ENCODE measurements at places on chromosomes 4 and X.

DNA sequence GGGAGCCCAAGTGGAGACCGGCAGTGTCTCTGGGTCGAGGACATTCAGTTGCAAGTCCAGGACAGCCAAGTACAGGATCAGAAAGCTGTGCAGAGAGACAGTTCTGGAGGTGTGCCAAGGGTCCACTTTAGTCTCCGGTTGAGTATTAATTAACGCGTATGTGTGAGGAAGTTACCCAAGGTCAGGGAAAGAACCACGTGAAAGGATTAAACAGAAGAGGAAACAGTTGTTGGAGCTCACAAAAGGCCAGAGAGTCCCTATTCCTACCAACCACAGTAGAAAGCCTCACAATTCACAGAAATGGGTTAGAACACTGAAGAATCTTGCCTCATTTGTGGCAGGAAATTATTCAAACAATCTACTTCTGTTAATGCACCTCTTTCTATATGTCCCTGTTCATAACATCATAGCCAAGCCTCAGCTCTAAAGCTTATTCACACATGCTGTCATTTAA, 17.9 kb upstream of the NSUN7 start:
- DNase-seq = no peak

DNA sequence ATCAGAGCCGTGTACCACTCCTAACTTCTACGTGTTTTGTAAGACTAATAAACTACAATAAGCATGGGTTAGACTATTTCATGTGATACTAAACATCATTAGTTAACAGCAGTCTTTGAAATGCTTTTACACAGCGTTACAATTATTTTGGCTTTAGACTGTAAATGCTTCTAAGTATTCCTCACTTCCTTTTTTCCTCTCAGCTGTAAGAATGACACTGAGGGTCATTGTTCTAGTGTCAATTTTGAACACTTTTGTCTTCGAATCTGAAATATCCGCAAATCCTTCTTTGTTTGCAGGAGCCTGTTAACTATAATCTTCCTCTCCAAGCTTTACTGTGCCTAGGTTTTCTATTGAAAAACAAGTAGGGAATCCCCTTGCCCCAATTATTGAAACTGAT, 1.5 kb downstream of the ABCE1 start:
- DNase-seq = peak; percentile 4

- DNase-seq = peak; percentile 53
These were observed 88.5 kb upstream of the NOCT start for GRCh38 chr4:138927072-138927471.

DNA sequence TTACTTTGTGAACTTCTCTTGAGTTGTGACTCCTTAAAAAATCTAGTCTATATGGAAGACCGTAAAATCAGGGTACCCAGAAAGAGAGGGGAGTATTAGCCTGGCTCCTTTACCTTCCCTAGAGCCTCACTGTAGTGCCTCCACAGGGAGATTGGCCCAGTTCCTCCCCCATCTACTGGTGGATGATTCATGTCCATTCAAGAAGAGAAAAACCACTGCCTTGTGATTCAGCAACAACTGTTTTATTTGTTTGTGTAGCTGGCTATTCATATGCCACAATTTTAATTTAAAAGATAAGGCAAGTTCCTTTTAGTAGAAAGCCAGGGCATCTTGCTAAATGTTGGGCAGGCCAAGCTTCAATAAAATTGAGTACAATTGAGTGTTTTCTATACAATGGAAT, 221.8 kb upstream of the KCNIP4 start:
- peak; percentile 71 for DNase-seq

DNA sequence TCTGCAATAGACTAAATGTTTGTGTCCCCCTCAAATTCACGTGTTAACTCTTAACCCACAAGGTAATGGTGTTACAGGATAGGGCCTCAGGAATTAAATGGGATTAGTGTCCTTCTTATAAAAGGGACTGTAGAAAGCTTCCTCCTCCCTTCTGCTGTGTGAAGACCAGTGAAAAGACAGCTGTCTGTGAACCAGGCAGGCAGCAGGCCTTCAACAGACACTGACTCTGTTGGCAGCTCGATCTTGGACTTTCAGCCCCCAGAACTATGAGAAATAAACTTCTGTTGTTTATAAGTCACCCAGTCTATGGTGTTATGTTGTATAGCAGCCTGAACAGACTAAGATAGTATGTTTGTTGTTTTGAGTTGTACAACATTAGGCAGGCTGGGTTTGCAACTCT, 208.1 kb downstream of the GBA3 start:
- no peak for DNase-seq

DNA sequence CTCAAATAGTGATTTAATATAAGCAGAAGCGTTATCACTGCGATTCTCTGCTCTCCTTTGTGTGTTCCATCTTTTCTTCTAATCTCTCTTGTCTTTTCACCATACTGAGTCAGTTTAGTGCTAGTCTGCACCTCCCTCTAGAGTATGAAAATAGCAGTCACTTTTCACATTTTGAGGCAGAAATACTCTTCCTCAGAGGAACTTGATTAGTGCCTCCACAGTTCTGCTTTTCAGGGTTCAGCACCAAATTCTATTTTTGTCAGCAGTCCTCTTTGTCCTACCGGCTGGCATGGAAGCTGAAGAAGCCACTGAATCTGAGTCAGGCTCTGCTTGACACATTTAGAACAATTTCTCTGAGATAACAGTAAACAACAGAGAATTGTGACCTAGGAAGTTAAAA, 49.7 kb upstream of the ANKRD17 start:
- peak; percentile 51 for DNase-seq
